ENCODE measurements at places on chromosomes 3 and 15.

DNA sequence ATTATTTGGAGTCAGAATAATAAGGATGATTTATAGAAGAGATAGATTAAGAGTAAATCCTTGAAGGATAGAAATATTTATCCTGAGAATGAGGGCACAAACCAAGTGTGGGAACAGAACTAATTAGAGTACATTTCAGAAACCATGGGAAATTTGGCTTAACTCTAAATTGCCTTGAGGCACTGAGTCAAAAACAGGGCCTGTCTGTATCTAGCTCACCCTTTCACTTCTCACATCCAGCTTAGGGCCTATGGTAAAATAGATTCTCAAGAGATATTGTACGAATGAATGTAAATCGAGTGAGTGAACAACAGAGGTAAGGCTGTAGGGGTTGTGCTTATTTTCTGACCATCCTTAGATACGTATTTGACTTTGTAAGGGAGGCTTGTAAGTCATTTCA is 586.1 kb upstream of the DPPA4 start:
- DNase-seq, result no peak

DNA sequence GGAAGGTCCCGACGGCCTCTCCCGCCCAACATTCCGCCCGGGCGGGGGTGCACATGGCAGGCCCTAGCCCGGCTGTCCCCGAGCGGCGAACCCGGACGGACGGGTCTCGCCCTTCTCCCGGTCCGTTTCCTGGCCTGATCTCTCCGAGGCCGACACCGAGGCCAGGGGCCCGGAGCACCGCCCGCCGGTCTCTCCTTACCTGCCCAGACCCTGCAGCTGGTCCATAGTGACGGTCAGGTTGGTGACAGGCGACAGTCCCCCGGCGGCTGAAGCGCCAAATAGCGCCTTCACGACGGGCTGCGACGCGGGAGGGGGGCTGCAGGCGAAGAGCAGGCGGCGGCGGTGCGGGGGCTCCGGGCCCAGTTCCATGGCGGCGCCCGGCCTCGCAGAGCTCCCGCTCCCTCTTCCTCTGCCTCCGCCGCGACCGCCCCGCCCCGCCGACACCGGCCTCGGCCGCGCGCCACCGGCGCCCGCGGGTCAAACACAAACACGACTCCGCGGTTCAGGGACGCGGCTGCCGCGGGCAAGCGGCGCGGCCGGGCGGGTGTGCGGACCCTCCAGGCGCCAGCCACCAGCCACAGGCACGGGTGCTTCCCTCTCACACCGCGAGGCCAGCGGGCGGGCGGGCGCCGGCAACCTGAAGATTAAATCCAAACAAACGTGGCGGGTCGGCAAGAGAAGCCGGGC is 495 bp downstream of the CDC25A start:
- no peak for DNase-seq

- DNase-seq, result no peak
Measured at GRCh38 chr3:126124896-126125295, 41.0 kb upstream of the SLC41A3 start.

DNA sequence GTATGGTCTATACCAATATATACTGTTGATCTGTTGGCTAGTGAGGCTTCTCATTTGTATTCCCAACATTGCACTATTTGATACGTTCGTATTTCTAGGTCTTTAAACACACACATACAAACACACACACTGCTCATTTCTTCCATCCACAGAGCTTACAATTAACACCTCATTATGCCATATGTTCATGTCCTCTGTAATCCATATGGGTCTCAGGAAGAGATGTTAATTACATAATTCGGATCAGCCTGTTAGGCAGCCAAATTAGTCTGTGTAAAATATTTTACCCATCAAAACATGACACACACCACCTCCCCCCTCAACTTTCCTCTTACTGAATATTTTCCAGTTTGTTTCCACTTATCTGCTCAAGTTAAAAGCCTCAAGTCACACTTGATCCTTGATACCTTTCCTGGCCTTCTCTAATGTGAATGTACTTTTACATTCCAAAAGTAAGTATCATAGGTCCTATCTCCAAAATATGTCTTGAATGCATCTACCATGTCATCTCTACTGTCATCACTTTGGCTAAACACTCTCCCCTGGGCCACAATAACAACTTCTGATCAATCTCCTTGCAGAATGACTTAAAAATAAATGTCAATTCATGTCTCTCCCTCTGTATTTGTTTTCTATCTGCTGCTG is 28.2 kb downstream of the EOGT start:
- DNase-seq, result no peak

All from MV-4-11 (cell line).